ENCODE measurements at places on chromosomes 5 and 9. TPM values are rescaled to one million over a fixed set of nuclear protein-coding genes. Genes with fewer than 3 reads are reported as not detected.
A peak's percentile ranks its signal among the peaks of the same experiment; 100 is the strongest.

DNA sequence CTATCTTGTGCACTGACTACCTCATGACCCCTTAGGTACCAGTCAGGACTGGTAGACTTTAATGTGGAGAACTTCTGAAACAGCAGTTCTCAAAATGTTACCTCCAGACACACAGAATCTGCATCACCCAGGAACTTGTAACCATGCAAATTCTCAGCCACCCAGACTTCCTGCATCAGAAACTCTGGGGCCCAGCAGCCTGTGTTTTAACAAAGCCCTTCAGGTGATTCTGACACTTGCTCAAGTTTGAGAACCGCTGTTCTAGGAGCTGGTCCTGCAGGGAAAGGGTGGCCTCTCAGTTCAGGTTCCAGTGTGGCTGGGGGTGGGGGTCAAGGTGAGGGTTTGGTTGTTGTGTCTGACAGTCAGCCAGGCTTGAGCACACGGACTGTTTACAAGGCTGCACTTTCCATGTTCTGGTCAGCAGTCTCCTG, 28.4 kb downstream of the ZFP62 start:
- H3K27ac ChIP-seq = peak overlapping the region; percentile 93
- no peaks in the 10 kb centered on the region for H3K27me3 ChIP-seq
- H3K4me1 ChIP-seq = peaks cover 32% of the 10 kb centered on the region
- H3K36me3 ChIP-seq = peaks cover 42% of the 10 kb centered on the region

DNA sequence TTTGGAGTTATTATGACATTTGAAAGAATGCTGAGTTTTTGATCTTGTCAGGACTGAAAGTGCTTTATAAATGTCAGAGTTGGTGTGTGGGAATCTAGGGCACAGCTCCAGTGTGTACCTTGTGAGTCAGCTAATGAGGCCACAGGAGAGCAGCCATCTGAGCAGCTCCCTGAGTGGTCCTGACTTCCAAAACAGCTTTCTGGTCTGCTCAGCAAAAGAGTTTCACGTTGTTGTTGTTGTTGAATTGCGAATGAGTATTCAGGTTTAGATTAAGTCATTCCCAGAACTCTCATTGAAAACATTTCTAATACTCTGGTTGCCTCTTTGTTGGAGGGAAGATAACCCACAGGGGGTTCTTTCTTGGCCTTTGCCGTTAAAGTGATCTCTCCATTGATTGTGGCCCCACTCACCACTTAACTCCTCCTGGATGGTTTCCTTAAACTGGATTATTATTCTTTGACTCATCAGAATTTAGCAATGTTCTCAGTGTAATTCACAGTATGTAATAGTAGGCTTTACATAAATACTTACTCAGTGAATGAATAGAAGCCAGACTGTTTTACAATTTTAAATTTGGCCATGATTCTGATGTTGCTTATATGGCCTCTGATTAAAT, 125.1 kb upstream of the SGCD start:
- DNase-seq = no peak
- no peaks in the 10 kb centered on the region for H3K36me3 ChIP-seq
- H3K4me3 ChIP-seq = no peak overlapping the region
- no peaks in the 10 kb centered on the region for H3K27me3 ChIP-seq

- no peaks in the 10 kb centered on the region for H3K4me1 ChIP-seq
- H3K27me3 ChIP-seq = peaks cover 23% of the 10 kb centered on the region
Observed at GRCh38 chr5:168244838-168245559, 46.4 kb upstream of the WWC1 start.

Gene SLC34A1
- total RNA-seq = 0.64 TPM

Gene PALM2AKAP2
- total RNA-seq = not detected

Gene DMRT3
- total RNA-seq = not detected

Gene SGCD
- not detected for total RNA-seq

DNA sequence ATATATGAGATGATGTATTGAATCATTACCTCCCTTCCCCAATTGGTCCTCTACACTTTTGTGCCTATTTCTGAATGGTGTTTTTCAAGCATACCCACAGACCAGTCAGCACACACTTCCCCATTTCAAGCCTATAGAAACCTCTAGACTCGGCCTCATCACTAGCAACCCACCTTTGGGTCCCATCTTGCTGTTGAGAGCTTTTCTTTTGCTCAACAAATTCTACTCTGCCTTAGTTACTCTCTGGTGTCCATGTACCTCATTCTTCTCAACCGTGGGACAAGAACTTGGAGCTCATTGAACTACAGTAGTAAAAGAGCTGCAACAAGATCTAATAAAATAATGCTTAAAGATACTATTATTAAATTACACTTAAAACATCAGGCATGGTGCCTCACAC, 49.0 kb upstream of the KDM4C start:
- H3K27ac ChIP-seq = no peak overlapping the region
- H3K36me3 ChIP-seq = no peaks in the 10 kb centered on the region
- H3K4me1 ChIP-seq = no peaks in the 10 kb centered on the region
- H3K4me3 ChIP-seq = no peak overlapping the region
- DNase-seq = no peak

GRCh38 chr5:43412644-43413043, 453 bp upstream of the CCL28 start:
- DNase-seq = no peak
- peaks cover 46% of the 10 kb centered on the region for H3K4me1 ChIP-seq
- H3K4me3 ChIP-seq = no peak overlapping the region
- H3K27me3 ChIP-seq = no peaks in the 10 kb centered on the region
- H3K36me3 ChIP-seq = peaks cover 7% of the 10 kb centered on the region

DNA sequence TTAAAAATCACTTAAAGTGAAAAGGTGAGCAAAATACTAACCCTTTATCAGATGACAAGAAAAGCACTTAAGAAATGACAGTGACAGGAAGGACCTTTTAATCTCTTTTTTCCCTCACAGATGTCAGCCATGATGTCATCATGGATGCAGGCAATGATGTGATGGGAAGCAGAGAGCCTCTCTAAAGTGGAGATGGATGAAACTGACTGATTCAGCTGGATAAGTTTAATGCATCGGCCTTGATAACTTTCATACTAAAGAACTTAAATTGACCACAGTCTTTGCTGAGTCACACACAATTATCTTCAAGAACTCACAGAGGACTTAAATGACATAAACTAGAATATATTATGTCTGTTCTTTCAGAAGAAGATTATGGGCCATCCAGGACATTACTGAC, 153.2 kb upstream of the FGF10 start:
- H3K36me3 ChIP-seq = no peaks in the 10 kb centered on the region
- H3K27me3 ChIP-seq = no peaks in the 10 kb centered on the region
- H3K4me3 ChIP-seq = no peak overlapping the region
- H3K27ac ChIP-seq = no peak overlapping the region

DNA sequence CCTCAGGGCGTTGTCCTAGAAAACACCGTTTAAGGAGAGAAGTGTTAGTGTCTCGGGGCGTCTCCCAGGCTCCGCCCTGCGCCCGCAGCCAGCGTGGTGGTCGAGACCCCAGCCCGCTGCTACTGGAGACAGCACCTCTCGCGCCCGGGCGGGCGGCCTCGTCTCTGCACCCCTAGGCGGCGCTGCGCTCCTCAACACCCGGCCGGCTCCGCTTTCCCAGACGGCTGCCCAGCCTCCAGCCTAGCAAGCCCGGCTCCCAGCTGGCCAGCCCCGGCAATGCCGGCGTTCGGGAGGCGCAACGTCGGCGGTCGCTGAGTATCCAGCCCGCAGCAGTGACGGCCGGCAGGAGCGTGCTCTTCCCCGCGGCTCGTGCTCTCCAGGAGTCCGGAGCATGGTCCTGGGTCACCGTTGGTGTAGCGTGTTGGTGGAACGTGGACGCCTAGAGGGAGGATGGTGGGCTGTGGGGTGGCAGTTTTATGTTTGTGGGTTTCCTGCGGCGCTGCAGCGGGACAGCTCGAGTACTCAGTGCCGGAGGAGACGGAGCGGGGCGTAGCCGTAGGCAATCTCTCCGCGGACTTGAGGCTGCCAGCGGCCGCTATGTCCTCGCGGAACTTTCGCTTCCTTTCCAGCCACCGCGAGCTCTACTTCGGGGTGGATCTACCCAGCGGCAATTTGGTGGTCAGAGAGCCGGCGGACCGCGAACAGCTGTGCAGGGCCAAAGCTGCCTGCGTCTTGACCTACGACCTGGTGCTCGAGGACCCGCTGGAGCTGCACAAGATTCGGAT, 536 bp downstream of the PCDHAC1 start:
- no peaks in the 10 kb centered on the region for H3K27me3 ChIP-seq
- peaks cover 16% of the 10 kb centered on the region for H3K36me3 ChIP-seq
- peak overlapping the region; percentile 76 for H3K4me3 ChIP-seq
- peak; percentile 76 for DNase-seq

GRCh38 chr5:66410122-66410521, 186.1 kb upstream of the MAST4 start:
- H3K4me3 ChIP-seq = no peak overlapping the region
- H3K27me3 ChIP-seq = peaks cover 80% of the 10 kb centered on the region
- H3K27ac ChIP-seq = no peak overlapping the region
- H3K4me1 ChIP-seq = no peaks in the 10 kb centered on the region

DNA sequence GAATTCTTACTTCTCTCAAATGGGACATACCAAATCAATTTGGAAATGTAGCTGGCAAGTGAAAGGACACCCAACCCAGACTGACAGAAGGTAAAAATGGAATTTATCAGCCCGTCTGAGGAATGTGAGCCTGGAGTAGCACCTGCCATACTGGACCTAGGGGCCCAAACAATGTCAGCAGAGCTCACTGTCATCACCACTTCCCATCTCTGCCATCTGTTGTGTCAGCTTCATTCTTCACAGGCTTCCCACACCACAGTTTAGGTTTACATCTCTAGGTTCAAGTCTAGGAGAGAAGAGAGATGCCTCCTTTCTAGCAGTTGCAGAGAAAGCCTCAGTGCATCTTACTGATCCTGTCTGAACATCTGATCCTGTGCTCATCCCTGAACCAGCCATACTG, 222.4 kb downstream of the DOCK8 start:
- no peaks in the 10 kb centered on the region for H3K4me1 ChIP-seq
- H3K27me3 ChIP-seq = peaks cover 39% of the 10 kb centered on the region
- H3K27ac ChIP-seq = no peak overlapping the region
- H3K4me3 ChIP-seq = no peak overlapping the region
- no peak for DNase-seq

- H3K27ac ChIP-seq = no peak overlapping the region
- H3K36me3 ChIP-seq = no peaks in the 10 kb centered on the region
- no peaks in the 10 kb centered on the region for H3K4me1 ChIP-seq
Observed at GRCh38 chr5:115815006-115815692, 1.3 kb downstream of the CDO1 start.

Gene SMIM33
- total RNA-seq = not detected

Gene ADAMTS16
- total RNA-seq = not detected

Gene CDH6
- 3.8 TPM for total RNA-seq

Gene SPINK4
- total RNA-seq = not detected

Gene PDZD2
- total RNA-seq = 0.76 TPM

Gene PRR16
- 1.5 TPM for total RNA-seq

Gene IL9
- total RNA-seq = not detected

Gene SV2C
- 0.88 TPM for total RNA-seq

DNA sequence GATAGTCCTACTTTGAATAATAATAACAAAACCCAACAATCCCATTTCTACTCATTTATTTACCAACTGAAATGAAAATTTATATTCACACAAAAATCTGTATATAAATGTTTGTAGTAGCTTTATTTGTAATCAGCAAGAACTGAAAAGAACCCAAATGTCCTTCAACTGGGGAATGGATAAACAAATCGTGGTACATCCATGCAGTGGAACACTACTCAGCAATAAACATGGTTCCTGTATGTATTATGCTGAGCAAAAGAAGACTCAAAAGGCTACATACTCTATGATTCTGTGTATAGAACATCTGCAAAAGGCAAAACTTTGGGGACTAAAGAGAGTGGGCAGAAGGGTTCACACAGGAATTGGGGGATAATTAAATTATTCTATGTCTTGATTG, 136.1 kb upstream of the HAND1 start:
- H3K4me3 ChIP-seq = no peak overlapping the region
- H3K4me1 ChIP-seq = peaks cover 9% of the 10 kb centered on the region
- H3K27ac ChIP-seq = no peak overlapping the region
- no peaks in the 10 kb centered on the region for H3K36me3 ChIP-seq
- DNase-seq = no peak
- peaks cover 84% of the 10 kb centered on the region for H3K27me3 ChIP-seq

Gene THG1L
- 16.2 TPM for total RNA-seq

GRCh38 chr9:98691890-98692289, 16.8 kb downstream of the GABBR2 start:
- no peak for DNase-seq
- peaks cover 11% of the 10 kb centered on the region for H3K4me1 ChIP-seq
- no peak overlapping the region for H3K4me3 ChIP-seq
- no peaks in the 10 kb centered on the region for H3K36me3 ChIP-seq
- peaks cover 32% of the 10 kb centered on the region for H3K27me3 ChIP-seq

- no peaks in the 10 kb centered on the region for H3K27me3 ChIP-seq
- H3K4me3 ChIP-seq = no peak overlapping the region
- no peaks in the 10 kb centered on the region for H3K4me1 ChIP-seq
- DNase-seq = no peak
Observed at GRCh38 chr9:120435091-120435490, 144.9 kb downstream of the CDK5RAP2 start.

- no peak overlapping the region for H3K27ac ChIP-seq
- DNase-seq = peak; percentile 45
- no peaks in the 10 kb centered on the region for H3K27me3 ChIP-seq
- H3K4me3 ChIP-seq = no peak overlapping the region
- peaks cover 4% of the 10 kb centered on the region for H3K36me3 ChIP-seq
Observed at GRCh38 chr9:108869092-108869725, 7.1 kb downstream of the ACTL7A start.

Measured in Calu3 (cell line).